ENCODE measurements at places on chromosomes 7 and 10.

- DNase-seq: peak; percentile 48
Measured at GRCh38 chr7:129780974-129781927, 169.7 kb downstream of the NRF1 start.

- DNase-seq: no peak
Measured at GRCh38 chr7:155132431-155132830, 62.3 kb downstream of the HTR5A start.

GRCh38 chr10:77788496-77789010 lies 138.0 kb downstream of the DLG5 start:
- DNase-seq: no peak

DNA sequence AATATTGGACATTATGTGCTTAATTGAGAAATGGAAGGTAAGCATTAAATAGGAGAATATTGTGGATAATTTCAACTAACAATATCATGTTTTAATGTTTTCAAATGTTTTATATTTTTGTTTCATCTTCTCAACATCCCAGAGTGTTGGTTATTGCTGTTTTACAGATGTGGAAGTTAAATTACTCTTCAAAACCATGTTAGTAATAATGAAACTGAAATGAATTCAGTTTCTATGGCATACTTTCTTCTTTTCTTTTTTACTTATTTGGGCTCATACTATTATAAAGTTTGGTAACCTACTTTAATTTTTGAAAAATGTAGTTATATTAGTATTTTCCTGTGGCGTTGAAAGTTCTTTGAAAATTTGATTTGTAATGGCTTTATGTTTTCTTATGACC lies 4.2 kb downstream of the GLRX3 start:
- DNase-seq: no peak

DNA sequence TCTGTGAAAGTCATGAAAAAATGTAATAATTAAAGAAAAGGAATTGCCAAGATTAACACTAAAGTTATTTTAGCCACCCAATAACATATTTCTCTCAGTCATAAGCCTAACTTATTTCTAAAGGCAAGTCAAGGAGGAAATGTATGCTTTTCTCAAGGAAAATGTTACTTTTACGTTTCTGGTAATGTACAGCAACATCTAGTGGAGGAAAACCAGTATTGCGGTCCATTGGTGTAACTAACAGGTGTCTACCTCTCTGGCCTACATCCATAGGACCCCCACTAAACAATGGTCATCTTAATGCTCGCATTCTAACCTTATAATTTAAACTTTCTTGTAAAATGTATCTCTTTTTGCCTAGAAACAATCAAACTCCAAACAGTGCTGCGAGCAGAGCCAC lies 437.5 kb downstream of the KIF20B start:
- peak; percentile 30 for DNase-seq

DNA sequence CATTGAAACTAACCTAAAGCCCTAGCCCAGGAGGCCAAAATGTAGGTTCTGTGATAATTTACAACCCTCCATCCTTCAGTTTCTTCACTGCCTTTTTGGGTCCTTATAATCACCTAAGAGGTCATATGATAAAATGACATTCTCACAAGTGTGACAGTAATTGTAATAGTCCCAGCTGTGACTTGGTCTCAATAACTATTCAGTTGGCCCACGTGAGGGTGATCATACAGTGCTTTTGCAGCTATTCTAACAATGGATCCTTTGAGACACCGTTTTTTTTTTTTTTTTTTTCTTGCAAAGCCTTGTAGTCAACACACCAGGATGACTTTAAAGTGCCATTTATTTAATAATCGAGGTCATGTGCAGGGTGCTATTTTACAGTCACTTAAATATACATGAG lies 760.0 kb downstream of the PHTF2 start:
- DNase-seq: no peak

All from erythroblast (primary cell).